Stimulated activated CD8-positive, alpha-beta memory T cell treated with anti-CD3 and anti-CD28 coated beads, Interleukin-2, amount 100 ng/mL, for 1 hour (primary cell): ENCODE measurements at places on chromosomes 13 and 19.

DNA sequence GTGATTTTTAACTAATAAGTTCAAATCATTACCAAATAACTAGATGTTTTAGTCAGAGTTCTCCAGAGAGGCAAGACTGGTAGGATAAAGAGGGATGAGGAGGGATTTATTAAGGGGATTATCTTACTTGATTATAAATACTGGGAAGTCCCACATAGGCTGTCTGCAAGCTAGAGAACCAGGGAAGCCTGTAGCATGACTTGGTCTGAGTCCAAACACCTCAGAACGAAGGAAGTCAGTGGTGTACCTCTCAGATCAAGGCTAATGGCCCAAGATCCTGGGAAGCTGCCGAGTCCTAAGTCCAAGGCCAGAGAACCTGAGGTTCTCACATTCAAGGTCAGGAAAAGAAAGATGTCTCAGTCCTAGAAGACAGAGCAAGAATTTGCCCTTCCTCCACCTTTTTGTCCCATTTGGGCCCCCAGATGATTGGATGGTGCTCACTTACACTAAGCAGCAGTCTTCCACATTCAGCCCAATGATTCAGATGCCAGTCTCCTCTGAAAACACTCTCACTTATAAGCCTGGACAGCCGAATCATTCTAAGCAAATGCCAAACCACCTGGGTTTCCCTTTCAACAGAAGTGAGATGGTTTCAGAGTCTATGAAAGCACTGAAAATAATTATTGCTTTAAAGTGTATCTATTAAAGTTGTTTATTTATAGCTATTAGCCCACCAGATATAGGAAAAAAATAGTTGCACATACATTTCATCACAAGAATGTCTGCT, 1599.2 kb downstream of the OLFM4 start:
- no peak for DNase-seq

GRCh38 chr13:77333594-77333993, 6.7 kb upstream of the MYCBP2 start:
- no peak for DNase-seq

DNA sequence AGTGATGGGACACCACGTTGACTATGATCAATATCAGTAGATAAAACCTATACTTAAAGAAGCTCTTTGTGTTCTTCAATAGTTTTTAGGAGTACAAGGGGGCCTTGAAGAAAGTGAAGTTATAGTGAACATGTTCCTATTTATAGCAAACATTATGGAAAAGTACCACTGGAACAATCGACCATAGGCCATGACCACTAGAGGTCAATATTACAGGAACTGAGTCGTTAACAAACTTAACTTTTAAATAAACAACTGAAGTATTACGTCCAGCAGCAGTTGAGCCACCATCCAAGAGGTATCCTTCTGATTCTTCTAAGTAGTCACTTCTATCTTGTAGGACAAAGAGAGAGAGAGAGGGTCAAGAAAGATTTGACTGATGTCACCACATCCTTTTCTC, 391.0 kb upstream of the SLITRK5 start:
- DNase-seq, result no peak

DNA sequence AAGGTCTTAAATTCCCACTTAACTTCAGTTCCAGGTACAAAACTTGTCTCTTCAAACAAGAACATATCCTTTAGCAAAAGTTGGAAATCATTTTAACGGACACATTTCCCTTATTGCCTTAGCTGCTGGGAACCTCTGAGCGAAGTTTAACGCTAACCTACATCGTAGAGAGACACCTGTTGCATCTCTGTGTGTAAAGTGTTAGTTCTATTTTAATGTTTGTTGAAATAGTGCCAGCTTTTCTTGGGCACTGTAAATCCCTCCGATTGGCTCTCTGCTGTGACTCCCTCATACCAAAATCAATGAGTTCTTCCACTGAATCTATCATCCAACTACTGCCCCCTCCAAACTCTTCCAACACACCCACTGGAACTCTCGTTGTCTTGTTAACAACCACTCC, 2.3 kb upstream of the HIF3A start:
- DNase-seq, result no peak

DNA sequence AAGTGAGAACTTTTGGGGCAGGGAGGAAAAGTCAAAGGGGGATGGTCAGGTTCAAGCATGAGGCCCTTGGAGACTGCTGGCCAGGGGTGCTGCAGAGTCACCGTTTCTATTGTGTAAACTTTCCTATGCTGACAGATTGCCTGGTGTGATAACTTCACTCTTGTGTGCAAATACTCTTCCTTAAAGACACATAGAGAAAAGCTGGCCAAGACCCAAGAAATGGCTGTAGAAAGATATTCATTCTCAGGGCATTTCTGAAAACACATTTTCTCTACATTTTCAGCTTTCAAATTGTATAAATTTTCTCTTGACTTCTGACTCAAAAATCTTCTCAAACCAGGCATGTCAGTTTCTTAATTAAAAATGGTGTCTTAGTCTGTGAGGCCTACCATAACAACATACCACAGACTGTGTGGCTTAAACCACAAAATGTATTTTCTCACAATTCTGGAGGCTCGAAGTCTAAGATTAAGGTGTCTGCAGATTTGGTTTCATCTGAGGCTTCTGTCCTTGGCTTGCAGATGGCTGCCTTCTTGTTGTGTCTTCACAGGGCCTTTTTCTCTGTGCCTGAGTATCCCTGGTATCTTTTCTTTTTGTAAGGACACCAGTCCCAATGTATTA, 304.5 kb downstream of the KCNRG start:
- DNase-seq, result no peak

DNA sequence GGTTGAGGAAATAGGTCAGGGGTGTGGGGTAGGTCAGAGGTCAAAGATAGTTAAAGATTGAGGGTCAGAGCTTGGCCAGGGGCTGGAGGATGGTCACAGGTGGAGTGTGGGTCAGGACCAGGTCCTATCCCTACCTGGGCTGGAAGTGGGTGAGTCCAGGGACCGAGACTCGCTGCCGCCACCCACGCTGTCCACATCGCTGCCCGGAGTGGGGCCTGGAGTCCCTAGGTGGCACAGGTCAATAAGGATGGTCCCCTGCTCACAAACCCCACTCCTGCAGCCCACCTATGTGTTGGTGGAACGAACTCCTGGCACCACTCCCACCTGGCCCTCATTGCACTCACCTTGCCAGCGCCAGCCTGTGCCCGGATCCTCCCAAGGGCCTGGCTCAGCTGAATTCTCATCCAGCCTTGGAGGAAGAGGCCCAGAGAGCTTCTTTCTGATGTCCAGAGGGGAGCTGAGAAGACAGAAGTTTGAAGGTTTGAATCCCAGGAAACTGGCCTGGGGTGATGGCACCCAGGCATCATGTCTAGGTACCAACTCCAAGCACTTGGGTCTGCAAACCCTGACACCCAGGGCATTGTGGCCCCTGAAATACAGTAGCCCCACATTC, 6.8 kb downstream of the GMIP start:
- no peak for DNase-seq

DNA sequence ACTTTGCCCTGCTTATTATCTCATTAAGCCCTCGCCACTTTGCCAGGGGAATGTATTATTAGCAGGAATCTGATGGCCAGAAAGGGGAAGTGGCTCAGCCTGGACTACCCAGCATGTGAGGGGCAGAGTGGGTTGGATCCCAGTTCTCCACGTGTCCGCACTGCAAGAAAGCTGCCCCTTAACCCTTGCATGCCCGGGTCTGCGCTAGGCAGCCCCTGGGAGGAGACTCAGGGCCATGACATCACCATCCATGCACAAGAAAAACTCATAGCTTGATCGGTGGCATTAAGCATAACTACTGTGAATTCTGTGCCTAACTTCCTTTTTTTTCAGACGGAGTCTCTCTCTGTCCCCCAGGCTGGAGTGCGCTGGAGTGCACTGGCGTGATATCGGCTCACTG, 8.9 kb downstream of the CACNG8 start:
- no peak for DNase-seq
